ENCODE measurements at places on chromosomes 12 and 14. TPM values are rescaled to one million over a fixed set of nuclear protein-coding genes. Genes with fewer than 3 reads are reported as not detected.

Gene PLCZ1
- total RNA-seq: not detected

DNA sequence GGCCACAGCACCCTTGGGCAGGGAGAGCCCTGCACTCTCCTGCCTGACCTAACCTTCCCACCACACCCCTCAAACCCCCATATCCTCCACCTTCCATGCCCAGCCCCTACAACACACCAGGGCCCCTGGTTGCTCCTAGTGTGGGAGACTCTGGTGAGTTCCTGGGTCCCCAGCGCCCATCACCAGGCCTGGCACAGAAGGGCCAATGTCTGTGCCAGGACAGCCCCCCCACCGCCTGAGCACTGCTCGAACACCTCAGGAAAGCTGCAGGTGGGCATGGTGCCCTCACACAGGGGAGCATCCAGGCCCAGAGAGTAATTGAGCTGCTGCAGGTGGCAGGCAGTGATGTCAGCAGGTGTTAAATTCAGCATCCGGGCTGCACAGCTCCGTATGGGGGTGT, 15.2 kb downstream of the ADCY6 start:
- H3K4me1 ChIP-seq: no peaks in the 10 kb centered on the region
- no peak overlapping the region for H3K4me3 ChIP-seq
- DNase-seq: no peak

GRCh38 chr14:23076785-23077408, 18.0 kb downstream of the ACIN1 start:
- H3K36me3 ChIP-seq: peaks cover 89% of the 10 kb centered on the region
- no peak overlapping the region for H3K4me3 ChIP-seq
- H3K27ac ChIP-seq: peak overlapping the region; percentile 63

DNA sequence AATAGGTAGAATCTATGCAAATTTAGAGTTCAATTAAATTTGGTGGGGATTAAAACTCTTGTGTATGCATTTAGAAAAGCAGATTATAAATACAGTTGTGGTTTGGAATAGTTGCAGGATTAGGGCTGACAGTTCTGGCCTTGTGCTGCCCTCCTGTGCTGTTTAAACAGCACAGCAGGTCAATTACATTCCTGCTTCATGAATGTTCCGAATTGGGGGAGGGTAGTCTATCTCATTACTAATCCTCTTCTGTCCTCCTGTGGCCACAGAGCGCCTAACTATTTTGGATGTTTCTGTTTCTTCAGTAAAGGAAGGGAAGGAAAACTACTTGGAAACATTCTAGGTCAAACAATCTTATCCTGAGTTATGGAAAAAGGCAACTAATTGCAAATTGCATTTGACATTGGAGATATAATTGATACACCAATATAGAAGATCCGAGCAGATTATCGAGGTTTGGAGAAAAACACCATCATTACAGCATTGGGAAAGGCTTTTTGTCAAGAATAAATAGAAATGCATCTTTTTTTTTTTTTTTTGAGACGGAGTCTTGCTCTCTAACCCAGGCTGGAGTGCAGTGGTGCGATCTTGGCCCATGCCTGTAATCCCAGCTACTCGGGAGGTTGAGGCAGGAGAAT, 8.7 kb upstream of the GPR19 start:
- H3K36me3 ChIP-seq: no peaks in the 10 kb centered on the region
- no peaks in the 10 kb centered on the region for H3K27me3 ChIP-seq
- H3K27ac ChIP-seq: no peak overlapping the region
- H3K4me1 ChIP-seq: no peaks in the 10 kb centered on the region

DNA sequence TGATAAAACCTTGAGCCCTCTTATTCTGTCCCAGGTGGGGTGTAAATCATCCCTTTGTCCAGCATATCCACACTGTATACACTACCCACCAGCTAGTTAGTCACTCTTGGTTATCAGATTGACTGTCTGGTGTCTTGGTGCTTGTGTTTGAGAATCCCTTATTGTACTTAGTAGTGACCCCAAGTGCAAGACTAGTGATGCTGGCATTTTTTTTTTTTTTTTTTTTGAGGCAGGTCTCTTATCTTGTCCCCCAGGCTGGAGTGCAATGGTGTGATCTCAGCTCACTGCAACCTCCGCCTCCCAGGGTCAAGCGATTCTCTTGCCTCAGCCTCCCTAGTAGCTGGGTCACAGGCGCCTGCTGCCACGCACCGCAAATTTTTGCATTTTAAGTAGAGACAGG, 5.8 kb downstream of the VRK1 start:
- H3K27ac ChIP-seq: no peak overlapping the region
- peaks cover 4% of the 10 kb centered on the region for H3K4me1 ChIP-seq
- H3K27me3 ChIP-seq: no peaks in the 10 kb centered on the region
- DNase-seq: no peak
- no peaks in the 10 kb centered on the region for H3K36me3 ChIP-seq

Measured in kidney (tissue), 22 donors.